Stimulated activated CD4-positive, alpha-beta T cell treated with anti-CD3 and anti-CD28 coated beads, Interleukin-12 subunit alpha, Interleukin-12 subunit beta, amount 100 ng/mL, for 24 hours (primary cell): ENCODE measurements at places on chromosomes 1 and 21.

DNA sequence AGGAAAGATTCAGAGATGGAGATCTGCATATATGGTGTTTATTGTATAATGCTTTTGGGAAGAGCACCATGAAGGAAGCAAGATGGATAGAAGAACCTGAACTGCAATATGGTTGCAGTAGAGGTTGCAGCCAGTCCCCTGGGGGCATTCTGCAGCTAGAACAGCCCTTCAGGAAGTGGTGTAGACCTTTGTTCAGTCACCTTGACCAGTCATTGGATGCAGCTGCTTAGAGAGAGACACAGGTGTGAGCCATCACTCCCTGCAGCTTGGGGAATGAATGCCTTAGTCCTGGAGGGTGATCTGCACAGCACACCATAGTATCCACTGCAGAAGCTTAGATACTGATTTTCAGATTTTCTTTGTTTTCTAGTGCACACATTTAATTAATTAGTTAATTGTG, 42.3 kb downstream of the NEK7 start:
- no peak for DNase-seq

GRCh38 chr1:43904660-43905551, 28.7 kb upstream of the ARTN start:
- DNase-seq, result no peak

- DNase-seq, result no peak
These were observed 1.1 kb downstream of the MRPS6 start for GRCh38 chr21:34074283-34075090.

DNA sequence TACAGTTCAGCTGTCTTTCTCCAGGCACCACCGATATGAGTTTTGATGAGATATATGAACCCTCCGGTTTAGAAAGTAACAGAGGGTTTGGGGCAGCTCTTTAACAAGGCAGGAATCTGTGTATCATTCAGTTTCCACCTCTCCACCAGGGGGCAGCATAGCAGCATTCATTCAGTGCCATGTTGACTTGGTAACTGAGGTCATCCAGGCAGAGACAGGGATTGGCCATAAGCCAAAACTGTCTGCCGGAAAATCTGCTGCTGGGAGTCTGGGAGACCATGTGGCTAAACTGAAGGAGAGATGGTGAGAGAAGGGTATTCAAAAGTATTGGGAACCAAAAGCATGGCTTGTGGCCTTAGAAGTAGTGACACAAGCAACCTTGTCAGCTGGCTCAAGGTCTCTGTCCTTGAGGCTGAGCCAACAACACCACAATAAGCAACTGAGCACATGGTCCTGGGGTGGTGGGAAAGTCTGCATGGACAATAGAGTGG, 98.5 kb downstream of the LMX1A start:
- DNase-seq, result peak; percentile 2

- no peak for DNase-seq
These were observed 23.5 kb downstream of the PHGDH start for GRCh38 chr1:119735217-119735616.

DNA sequence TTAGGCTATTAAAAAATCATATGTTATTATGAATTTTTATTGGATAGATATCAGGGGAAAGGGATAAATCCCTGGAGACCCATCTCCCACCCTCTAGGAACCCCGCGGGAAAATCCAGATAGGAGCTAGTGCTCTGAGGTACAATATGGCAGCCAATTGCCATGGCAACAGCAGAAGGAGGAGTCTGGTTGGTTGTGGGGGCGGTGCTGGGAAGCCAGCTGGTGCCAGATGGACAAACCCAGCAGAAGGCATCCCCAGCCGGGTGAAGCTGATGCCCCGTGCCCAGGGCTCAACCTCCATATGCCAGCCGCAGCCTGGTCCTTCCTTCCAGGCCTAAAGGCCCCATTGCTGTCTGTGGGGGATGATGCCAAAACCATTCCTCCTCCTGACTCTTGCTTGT, 38.3 kb downstream of the RHBG start:
- no peak for DNase-seq

GRCh38 chr1:203690730-203691129, 64.1 kb downstream of the ATP2B4 start:
- no peak for DNase-seq
